Esophagus squamous epithelium (tissue), 5 donors: ENCODE measurements at places on chromosomes 6 and 20.

GRCh38 chr20:34537651-34538050, 20.9 kb upstream of the MAP1LC3A start:
- DNase-seq = no peak

DNA sequence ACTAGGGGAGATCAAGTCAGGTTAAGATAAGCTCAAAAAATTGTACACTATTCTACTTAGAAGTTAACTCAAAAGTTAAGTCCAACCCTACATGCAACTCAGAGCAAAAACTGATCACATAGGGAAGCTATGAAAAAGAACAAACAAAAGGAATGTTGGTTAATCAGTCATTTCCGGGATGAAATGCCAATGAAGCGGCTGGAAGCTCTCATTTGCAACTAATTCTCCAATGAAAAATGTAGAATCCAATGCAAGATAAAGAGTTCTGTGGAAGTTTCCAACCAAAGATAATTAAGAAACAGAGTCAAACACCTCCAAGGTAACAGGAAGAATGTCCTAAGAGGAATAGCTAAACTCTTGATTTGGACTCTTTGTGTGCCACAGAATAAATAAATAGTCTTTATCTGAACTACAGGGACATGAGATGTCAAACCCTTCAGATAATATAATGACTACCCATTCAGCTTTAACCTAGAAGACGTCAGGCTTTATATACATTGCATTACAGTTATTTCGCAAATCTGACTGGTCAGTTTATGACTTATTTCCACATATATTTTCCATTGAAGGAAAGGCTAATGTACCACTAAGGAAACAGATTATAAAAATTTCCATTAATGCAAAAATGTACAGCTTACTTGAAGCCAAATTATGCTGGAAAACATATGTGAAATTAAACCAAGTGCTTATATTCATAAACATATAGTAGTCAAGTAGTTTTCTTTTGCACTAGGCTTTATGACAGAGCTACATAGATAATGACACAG, 48.0 kb upstream of the DST start:
- DNase-seq = no peak

- no peak for DNase-seq
These were observed 47.9 kb downstream of the HDDC2 start for GRCh38 chr6:125253881-125254280.

GRCh38 chr20:13910492-13910891, 79.9 kb downstream of the SEL1L2 start:
- no peak for DNase-seq

DNA sequence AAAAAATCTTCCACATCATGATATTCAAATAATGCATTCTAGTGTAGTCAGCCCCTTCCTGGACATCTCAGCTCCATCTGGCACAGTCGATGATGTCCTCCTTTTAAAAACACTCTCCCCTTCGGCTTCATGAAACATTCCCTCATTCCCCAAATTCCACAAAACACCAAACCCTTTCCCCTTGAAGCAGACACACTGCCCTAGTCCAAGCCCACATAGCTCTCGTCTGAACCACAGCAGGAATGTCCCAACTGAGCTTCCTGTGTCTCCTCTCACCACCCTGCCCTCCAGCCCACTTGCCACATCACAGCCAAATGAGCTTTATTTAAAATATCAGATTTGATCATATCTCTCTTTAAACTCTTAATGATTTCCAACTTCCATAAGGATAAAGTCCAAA, 106.4 kb upstream of the CARMIL1 start:
- no peak for DNase-seq
